ENCODE measurements at places on chromosomes 1 and 21.

DNA sequence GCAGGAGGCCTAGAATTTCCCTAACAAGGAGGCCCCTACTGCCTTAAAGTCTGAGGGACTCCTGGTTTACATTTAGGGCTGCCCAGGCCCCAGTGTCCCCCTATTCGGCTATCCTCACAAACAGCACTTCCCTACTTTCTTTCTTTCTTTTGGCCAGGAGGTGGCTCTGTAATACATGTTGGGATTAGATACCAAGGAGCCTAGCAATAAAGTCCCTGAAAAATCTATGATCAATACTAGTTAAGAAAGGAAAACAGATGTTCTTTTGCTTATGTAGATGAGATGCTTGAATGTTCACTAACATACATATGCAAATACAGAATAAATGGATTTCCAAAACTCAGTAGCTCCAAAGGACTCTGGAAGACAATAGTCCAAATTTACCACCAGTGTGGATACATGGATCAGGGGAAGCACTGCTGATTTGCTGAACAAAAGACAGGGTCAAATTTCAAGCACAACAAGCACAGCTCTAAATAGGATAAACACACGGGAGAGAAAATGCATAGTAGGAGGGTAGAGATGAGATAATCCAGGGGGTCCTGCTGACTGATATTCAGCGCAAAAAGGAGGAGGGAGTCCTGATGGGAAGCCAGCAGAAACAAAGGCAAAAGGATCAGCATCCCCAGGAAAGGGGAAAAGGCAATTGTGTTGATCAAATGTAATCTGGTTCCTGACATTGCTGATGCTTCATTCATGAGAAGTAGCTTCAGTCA is 240.0 kb downstream of the NUF2 start:
- DNase-seq, result no peak

- DNase-seq, result peak; percentile 64
Measured at GRCh38 chr1:20212685-20213331, 26.5 kb upstream of the PLA2G2C start.

- DNase-seq, result no peak
Measured at GRCh38 chr1:166379447-166379846, 212.6 kb upstream of the FAM78B start.

DNA sequence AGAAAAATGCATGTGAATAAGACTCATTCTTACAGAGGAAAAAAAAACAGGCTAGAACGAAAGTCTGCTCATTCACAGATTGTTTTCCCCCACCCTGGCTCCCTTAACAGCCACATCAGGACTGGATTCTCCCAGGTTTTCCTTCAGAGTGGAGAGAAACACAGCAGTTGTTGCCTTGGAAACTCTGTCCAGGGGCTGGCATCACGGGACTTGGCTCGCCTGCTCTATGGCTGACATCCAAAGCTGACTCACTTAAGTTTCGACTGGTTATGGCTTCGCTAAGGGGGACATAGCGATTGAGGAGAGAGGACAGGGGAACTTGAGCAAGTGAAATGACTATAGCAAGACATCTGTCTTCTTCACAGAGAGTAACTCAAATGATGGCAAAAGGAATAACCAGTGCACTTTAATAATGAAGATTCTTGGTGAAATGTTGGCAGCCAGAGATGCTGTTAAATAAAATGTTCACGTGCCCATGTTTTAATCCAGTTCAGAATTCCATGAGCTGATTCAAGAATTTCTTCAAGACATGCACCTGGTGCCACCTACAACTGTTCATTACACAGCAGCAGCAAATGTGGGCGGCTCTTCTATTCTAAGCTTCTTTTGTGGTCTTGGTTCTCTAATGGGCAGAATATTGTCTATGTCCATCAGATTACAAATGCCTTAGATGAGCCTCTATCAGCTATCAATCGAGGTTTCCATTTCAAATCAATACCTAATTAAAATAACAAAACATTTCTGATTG is 21.8 kb downstream of the MIS18A start:
- DNase-seq, result no peak

- DNase-seq, result no peak
Measured at GRCh38 chr1:164953815-164954214, 394.8 kb downstream of the PBX1 start.

DNA sequence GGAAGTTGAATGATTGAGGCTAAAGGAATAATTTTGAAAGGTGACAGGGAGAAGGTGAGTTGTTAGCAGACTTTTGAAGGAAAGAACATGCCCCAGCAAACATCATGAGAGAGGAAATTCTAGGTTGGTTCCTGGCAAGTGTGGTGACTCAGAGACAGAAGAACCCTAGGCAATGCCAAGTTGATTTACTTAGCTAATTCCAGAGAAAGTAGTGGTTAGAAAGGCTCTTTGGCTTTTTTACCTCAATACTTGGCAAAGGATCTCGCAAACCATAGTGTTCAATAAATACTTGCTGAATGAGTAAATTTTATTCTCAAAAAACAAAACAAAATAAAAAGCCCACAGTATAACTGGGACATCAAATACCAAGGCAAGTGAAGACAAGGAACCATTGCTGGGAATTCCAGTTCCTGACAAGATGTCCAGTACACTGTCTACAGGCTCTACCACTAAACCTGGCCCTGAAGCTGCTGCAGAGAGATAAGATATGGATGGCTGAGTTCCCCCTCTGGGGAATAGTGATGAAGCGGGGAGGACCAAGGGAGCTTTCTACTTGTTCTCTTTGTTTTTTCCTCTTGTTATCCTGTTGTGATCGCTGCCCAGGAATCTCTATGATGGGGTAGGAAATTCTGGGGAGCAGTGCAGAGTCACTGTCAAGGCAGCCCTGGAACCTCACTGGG is 48.2 kb downstream of the IL12RB2 start:
- no peak for DNase-seq

- DNase-seq, result no peak
Measured at GRCh38 chr1:119375366-119375765, 6.8 kb downstream of the HAO2 start.

GRCh38 chr1:76496871-76497270 is 370.4 kb upstream of the ST6GALNAC5 start:
- no peak for DNase-seq

- no peak for DNase-seq
Measured at GRCh38 chr1:16905868-16906702, 10.3 kb downstream of the RNU1-2 start.

DNA sequence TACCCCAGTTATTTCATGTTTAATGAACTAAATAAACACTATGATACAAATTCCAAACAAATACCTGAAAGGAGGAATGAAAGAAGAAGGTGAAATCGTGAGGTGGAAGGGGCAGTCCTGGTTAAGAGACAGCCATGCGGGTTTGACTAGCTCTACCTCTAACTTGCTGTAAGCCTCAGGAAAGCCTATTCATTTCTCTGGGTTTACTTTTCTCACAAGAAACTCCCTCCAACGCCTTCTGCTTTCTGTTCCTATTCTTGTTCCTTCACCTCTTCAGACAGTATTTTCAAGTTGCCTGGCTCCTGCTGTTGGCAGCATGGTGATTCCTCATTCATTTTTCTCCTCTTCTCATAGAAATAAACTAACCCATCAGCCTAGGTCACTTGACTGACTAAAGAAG is 92.4 kb downstream of the NTPCR start:
- DNase-seq, result no peak

DNA sequence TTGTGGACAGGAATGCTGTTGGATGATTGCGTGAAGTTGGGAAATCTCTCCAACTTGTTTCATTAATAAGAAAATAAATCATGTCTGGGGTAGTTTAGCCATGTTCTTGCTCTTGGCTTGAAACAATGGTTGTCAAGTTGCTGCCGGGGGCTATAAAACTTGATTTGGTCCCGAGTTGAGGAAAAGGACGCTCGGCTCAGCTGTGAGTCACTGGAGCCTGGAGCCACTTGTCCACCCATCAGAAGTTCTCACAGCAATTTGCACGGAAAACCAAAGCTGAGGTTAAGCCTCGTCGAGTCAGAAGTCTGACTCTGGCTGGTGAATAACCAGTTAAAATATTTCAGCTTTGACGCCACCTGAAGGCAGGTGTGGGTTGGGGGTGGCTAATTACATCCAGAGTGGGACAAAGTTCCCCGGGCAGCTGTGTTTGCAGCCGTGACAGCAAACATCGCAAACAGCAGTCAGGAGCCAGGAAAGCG is 19.7 kb upstream of the RIPK4 start:
- no peak for DNase-seq

- no peak for DNase-seq
Measured at GRCh38 chr1:226881515-226882185, 11.2 kb downstream of the PSEN2 start.

DNA sequence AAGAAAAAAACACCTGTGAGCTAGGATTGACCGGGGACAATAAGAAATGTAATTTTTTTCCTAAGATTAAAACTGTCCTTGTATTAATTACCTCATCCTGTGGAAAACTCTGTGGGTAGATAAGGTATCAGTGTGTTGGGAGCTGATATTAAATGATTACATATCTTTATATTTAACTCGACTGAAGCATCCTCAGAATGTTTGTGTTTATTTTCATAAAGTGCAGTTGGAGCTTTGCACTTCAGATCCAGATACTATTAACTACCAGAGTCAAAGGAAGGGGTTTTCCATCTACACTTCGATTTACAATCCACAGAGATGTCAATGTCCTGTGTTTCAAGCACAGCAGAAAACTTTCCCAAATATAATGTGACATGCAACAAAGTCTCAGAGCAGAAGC is 164.5 kb downstream of the NR5A2 start:
- DNase-seq, result no peak

- DNase-seq, result no peak
Measured at GRCh38 chr1:30537279-30537678, 186.1 kb downstream of the MATN1 start.

GRCh38 chr1:150259758-150260669 is 2.4 kb downstream of the CA14 start:
- no peak for DNase-seq

GRCh38 chr1:244318512-244318911 is 133.2 kb downstream of the ADSS2 start:
- DNase-seq, result no peak

DNA sequence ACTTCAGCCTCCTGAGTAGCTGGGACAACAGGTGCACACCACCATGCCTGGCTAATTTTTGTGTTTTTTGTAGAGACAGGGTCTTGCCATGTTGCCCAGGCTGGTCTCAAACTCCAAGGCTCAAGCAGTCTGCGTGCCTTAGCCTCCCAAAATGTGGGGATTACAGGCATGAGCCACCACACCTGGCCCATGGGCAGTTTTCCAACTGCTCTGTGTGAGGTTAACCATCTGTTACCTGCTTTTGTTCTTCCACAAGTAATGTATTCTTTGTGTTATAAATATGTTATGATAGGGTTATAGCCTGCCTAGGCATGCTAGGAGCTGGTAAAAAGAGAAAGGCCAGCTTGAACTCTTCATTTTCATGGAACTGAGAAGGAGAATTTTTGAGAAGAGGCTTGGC is 30.7 kb downstream of the TUFT1 start:
- DNase-seq, result no peak

DNA sequence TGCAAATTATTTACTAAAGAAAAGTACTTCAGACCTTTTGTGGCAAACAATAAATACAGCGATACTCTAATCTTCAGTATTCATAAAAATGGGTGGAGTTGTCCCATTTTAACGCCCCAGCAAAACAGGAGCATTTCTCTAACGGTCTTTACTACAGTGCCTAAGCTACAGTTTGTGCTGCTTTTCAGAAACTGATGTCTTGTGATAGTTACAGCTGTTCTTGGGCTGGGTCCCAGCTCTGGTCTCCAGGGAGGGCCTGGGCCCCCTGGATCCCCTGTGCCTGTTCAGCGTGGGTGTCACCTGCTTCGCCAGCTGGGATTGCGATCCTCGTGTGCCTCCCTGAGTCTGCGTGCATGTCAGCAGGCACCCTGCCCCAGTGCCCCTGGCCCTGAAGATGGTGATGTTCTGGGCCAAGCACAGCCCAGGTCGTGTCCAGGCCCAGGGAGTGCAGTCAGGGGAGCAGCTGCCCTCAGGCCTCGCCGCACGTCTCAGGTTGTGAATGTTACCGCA is 64.0 kb upstream of the DIP2A start:
- no peak for DNase-seq

- no peak for DNase-seq
Measured at GRCh38 chr1:3240524-3241235, 171.7 kb downstream of the PRDM16 start.

DNA sequence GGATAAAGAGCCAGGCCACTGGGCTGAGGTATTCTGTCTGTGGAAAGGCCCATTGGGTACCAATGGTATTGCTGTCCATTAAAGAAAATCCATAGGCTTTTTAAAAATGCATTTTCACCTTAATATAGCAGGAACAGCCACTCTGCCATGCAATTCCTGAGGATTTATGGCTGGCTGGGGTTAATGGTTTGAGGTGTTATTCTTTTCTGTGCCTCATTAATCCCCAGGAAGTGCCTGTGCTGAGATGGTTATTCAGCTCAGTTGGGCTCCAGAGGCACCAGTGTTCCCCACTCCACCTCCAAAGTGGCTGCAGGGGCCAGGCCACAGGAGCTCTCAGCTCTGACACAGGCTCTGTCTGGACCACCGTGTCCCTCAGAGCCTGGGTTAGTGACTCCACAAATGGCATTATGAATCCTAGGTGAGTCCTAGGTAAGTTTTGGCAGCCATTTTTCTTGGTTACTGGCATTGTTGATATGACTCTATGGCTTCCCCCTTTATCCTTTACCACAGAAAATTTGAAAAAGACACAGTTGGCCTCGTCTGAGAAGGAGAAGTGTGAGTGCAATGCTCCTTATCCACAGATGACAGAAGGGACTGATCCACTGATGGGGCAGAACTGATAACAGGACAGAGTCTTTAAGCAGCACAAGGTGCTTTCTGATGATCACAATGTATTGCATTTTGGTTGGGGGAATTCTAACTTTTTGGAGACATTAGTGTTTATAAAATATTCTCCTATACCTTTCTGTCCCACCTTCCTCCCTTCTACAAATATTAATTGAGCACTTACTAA is 2.2 kb upstream of the PAPPA2 start:
- DNase-seq, result no peak

DNA sequence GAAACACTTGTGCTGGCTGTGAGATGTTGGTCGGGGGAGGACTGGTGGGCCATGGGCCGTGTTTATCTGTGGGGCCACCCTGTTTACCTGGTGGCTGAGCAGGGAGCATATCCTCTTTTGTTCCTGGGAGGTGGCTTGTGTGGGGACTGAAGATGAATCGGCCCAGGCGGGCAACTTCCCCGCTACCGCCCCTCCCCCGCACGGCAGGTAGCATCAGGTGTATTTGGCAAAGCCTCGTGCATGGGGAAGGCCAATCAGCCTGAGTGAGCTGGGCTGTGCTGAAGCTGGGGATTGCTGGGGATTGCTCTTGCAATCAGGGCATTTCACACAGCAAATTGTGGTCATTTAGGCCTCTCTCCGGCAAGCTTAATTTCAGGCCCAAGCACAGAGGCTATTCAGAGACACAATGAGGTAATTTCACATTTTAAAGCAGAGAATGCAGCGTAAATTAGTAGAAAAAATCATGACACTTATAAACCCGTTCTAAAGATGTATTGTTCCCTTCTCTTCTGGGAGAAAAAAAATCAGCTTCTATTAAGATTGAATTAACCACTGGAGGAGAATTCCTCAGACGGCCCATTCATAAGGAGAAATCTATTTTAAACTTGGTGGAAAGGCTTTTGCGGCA is 197.7 kb upstream of the POU3F1 start:
- DNase-seq, result no peak

All from NCI-H1930 (cell line).